ENCODE measurements at places on chromosomes 2 and 18.

DNA sequence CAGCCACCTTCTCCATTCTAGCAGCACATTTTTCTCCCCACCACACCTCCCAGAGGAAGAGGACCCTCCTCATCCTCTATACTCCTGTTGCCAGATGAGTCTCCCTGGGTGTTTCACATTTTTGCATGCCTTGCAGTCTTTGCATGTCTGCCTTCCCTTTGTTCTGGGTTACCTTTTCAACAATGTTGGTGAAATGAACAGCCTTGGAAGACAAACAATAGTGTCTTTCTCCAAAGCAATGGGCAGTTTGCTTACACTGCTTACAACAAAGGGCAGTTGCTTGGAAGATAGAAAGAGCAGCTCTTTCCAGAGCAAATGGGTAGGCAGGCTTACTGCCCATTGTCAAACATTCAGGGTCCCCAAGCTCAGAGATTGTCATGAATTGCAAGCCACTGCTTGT, 14.5 kb upstream of the SEH1L start:
- DNase-seq: no peak

DNA sequence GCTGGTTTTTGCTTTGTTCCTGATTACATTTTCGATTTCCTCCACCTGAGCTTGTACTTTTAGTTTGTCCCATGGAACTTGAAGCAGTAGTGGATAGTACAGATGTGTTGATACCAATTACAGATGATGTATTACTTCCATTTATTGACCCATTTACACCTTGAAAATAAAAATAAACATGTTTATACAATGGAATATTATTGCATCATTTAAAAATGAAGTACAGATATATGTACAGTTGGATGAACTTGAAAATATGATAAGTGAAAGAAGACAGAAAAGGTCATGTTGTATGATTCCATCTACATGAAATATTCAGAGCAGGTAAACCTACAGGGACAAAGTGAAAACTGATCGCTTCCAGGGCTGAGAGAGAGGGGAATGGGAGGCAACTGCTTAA, 160.3 kb upstream of the WDSUB1 start:
- no peak for DNase-seq

DNA sequence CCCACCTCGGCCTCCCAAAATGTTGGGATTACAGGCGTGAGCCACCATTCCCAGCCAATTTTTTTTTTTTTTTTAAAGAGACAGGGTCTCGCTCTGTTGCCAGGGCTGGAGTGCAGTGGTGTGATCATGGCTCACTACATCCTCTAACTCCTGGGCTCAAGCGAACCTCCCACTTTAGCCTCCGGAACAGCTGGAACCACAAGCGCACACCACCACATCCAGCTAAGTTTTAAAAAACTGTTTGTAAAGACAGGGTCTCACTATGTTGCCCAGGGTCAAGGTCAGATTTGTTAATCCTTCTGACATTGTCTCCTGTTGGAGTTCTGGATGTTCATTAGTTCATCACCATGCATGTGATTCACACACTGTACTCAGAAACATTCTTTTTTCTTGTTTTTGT, 149.9 kb downstream of the TGIF1 start:
- DNase-seq: no peak

DNA sequence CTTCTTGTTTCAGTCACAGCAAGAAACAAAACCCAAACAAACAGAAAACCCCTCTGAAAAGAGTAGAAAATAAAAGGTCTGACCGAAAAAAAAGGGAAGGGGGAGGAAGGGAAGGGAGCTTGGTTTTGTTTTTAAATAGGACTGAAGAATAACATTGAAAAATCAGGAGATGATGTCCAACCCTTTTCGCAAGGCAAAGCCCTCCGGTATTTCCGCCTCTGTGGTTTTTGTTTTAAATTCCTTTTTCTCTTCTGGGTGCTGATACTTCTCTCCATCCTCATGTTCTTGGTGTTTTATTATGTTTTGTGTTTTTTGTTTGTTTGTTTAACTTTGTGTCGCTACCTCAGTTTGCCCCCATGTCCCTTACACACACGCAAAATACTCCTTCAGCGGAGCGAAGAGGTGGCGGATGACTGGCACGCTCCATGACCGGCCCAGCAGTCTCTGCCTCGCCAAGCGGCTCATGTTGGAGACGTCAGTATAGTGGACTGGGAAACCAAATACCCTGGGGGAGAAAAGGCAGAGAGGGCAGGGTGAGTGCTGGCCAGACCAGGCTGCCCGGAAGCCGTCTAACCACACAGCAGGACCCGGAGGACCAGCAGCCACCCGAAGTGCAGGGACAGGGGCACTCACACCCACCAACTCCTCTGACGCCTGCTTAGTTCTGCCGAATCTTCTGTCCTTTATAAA, 65.7 kb upstream of the POMC start:
- no peak for DNase-seq

DNA sequence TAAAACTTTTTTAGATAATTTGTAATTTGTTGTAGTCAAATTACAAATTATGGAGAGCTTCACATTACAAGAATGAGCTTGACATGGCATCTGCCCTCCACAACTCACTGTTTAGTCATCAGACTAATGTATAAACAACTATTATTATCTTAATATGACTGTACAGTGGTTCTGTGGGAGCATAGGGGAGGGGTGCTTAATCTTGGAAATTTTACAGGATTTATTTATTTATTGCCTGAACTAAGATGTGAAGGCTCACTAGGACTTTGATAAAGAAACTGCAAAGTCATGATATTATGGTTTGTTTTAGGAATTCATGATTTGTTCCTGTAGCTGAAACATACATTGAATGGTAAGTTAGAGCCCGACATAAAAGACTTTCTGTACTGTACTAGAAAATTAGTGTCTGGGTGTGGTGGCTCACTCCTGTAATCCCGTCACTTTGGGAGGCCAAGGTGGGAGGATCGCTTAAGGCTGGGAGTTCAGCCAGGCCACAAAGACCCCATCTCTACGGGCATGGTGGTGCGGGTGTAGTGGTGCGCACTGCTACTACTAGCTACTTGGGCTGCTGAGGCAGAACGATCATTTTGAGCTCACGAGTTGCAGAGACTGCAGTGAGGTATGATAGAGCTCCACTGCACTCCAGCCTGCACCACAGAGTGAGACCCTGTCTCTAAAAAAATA, 2.1 kb downstream of the MARCHF7 start:
- DNase-seq: no peak

- DNase-seq: no peak
Observed at GRCh38 chr2:37573451-37574388, 97.7 kb downstream of the CDC42EP3 start.

GRCh38 chr2:145807554-145807953, 1287.6 kb upstream of the ZEB2 start:
- no peak for DNase-seq

- no peak for DNase-seq
Observed at GRCh38 chr2:10897956-10898355, 13.8 kb upstream of the KCNF1 start.

GRCh38 chr2:86825036-86825692, 34.5 kb upstream of the CD8A start:
- no peak for DNase-seq

DNA sequence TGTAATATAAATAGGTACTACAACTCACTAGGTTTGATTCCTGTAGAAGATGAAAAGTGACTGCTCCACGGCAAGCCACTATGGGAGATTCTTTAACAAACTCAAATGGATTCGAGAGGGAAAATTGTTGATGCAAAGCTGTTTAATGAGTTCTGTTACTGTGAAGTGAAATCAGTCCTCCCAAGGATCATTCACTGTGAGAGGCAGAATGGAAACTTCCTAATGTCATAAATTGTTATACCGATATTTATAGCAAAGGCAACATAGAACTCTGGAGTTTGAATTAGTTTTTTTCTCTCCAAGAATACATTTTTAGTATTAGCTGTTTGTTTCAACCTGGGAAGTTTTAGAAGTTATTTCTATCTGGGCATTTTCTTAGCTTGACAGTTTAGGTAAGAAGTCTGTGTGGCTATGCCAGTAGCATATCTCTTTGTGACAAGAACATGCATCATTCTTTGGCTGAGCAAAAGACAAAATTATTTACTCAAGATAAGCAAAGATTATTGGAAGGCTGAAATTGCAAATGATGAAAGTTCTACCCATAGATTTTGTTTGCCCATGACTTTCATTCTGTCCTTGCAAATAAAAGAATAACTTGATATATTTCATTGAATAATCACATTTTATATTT, 979.7 kb downstream of the DPP10 start:
- no peak for DNase-seq

DNA sequence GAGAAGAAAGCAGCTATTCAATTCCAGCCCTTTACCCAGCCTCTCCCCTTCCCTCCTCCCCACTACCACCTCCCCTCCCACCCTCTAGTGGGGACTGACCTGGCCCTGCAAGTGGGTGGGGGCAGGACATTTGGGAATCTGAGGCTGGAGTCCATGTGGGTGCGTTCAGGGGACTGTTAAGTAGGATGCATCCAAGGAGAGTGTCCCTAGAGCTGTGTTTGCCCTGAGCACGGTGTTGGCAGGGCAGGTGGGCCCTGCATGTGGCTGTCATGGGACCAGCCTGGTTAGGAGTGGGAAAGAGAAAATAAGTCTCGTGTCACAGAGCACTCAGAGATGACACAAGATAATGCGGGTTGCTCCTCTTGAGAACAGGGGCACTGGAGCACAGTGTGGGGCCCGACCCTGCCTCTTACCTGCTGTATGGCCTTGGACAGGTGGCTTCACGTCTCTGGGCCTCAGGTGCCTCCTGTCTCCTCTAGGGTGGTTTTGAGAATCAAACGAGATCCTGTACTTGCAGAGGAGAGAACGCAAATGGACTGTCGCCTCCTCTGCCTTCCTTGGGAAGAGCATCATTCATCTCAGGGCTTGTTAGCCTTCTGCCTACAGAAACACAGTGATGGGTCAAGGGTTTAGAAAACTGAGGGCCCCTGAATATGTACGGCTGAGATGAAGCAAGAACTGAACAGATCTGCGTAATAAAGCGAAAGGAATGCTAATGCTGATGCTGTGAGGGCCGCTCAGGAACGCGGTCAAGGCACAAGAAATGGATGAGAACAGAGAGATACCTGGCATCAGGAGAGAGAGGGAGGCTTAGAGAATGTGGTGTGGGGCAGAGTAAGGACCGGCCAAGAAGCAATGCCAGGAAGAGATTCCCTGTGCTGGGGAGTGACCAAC, 187.7 kb upstream of the HAAO start:
- no peak for DNase-seq

DNA sequence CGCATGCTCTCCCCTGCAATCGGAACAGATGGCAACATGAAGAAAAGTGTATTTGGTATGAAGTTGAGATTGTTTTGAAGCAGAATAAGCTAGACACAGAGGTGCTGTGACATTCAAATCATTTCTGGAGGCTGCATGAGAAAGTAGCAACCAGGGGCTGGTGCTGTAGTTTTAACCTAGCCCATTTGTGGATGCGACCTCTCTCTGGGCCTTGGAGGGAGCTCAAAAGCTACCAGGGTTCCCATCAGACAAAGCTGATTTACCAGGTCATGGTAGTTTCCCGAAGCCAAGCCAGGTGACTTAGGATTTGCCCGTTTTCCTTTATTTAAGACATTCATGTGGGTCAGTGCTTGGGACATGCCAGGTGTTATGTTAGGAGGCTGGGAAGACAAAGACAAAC, 77.5 kb downstream of the CIB4 start:
- no peak for DNase-seq

- no peak for DNase-seq
Observed at GRCh38 chr2:23611839-23612238, 226.9 kb downstream of the KLHL29 start.

DNA sequence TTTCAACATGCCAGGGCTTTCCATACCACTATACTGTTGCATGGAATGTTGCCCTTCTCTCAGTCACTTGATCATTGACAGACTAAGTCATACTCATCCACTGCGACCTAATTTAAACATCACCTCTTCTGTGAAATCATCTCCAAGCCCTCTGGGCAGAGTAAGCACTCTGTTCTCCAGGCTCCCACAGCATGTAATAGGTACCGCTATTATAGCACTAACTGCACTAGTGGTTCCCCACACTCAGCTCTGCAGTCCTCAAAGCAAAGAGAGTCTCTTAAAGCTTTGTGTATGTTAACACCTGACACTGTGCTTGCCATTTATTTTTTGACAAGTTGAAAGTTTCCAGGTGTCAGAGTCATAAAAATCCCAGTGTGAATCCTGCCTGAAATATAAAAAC, 947.2 kb downstream of the ERBB4 start:
- DNase-seq: no peak

GRCh38 chr2:12167525-12168317, 421.3 kb downstream of the LPIN1 start:
- DNase-seq: no peak

DNA sequence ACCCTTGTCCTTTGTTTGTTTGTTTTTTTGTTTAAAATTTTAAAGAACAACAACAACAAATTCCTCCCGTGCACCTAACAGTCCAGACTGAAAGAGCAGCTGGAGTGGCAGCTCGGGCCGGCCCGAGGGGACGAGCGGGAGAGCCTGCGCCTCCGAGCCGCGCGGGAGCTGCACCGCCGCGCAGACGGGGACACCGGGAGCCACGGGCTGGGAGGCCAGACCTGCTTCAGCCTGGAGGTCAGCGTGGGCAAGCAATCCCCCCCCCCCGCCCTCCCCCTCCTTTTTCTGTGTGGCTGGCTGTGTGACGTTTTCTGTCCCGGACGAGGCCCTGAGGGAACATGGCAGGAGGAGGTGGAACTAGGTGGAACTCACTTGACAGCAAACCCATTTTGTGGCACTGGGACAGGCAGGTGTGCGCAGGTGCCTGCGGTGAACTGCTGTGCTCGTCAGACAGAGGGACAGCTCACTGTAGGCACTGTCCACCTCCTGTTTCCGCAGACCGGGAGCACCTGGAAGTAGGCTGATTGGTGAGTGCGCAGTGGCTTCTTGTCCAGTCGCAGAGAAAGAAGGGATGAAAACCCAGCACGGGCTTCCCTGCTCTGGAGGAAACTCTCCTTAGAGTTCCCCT, 80.6 kb downstream of the MTCL1 start:
- DNase-seq: no peak

GRCh38 chr2:102895376-102895775, 133.5 kb downstream of the TMEM182 start:
- no peak for DNase-seq

- DNase-seq: no peak
Observed at GRCh38 chr18:2559249-2559648, 12.1 kb downstream of the METTL4 start.

GRCh38 chr2:46439582-46439981, 39.8 kb upstream of the TMEM247 start:
- DNase-seq: peak; percentile 60

- no peak for DNase-seq
Observed at GRCh38 chr2:66435549-66435875, 587 bp downstream of the MEIS1 start.

- DNase-seq: no peak
Observed at GRCh38 chr2:60409531-60409871, 144.0 kb downstream of the BCL11A start.

GRCh38 chr2:232473467-232473890, 14.2 kb downstream of the ECEL1 start:
- DNase-seq: no peak

- no peak for DNase-seq
Observed at GRCh38 chr2:126639276-126639675, 16.7 kb upstream of the GYPC start.
